ENCODE measurements at places on chromosomes 12 and 14. TPM values are rescaled to one million over a fixed set of nuclear protein-coding genes. Genes with fewer than 3 reads are reported as not detected.

DNA sequence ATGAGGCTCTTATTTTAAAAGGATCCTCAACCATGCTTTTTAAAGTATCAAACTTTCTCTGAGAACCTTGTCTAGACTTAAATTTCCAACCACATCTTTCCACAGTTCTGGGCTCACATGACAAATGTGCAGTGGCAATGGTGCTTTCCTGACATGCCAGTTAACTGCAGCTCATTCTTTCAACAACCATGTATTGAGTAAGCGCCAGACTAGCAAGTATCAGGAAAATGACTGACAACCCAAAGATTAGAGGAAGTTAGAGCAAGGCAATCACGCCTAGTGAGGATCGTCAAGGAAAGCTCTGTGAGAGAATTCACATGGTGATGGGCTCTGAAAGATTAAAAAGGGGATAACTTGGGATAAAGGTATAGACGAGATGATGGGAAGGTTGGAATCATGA lies 35.8 kb downstream of the FLVCR2 start:
- no peak for DNase-seq

DNA sequence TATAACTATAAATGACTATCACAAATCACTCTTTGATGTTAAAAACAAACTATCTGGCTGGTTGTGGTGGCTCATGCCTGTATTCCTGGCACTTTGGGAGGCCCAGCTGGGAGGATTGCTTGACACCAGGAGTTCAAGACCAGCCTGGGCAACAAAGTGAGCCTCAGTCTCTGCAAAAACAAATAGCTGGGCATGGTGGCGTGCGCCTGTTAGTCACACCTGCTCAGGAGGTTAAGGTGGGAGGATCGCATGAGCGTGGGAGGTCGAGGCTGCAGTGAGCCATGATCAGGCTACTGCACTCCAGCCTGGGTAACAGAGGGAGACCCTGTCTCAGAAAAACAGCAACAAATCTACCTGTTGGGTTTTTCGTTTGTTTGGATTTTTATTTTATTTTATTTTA lies 5.4 kb downstream of the TXNRD1 start:
- no peak for DNase-seq

The PLXNC1 gene
- polyA plus RNA-seq, result 7.3 TPM

GRCh38 chr12:68432622-68433021 lies 100.5 kb upstream of the MDM1 start:
- DNase-seq, result no peak

GRCh38 chr14:78950649-78951048 lies 780.5 kb downstream of the NRXN3 start:
- no peak for DNase-seq

DNA sequence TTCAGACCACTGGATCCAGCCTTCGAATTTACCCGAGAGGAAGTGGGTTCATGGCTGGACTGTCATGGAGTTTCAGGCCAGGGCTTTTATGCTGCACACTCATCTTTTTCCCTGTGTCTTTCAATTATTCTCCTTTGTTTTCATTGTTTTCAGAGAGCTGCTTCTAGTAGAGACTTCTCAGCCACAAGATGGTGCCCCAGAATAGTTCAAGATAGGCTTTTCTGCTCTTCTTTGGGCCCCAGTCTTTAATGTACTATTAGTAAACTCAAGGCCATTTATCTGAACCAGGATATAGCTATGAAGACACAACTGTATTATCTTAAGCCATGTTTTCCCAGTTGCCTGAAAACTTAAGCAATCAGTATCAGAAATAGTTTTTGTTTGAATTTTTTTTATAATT lies 30.4 kb upstream of the PSMA6 start:
- no peak for DNase-seq

GRCh38 chr12:132664206-132665148 lies 22.7 kb downstream of the POLE start:
- no peak for DNase-seq

All from left lung (tissue), 14 donors.